ENCODE measurements at places on chromosomes 1 and 21. TPM values are rescaled to one million over a fixed set of nuclear protein-coding genes. Genes with fewer than 3 reads are reported as not detected.
A peak's percentile ranks its signal among the peaks of the same experiment; 100 is the strongest.

DNA sequence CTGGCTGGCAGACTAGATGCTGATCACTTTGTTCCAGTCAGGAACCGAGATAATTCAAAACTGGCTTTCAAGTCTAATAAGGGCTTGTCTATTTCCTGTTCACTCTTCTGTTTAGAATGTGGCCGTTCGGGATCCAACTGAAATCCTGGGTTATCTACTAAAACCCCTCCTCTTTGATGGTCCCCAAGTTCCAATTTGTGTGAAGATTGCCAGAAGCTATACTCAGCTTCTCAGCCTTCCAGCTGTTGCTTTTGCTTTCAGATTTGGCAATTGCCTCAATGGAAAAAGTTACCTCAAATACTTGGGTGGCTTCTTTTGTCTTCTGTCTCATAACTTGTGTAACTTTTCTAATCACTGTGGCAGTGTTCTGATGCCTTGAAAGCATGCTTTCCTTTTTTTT is 43.7 kb downstream of the BTBD8 start:
- no peak for DNase-seq

GRCh38 chr1:155591770-155592169 is 18.2 kb upstream of the MSTO1 start:
- no peak for DNase-seq

- DNase-seq: no peak
Observed at GRCh38 chr1:87093286-87093685, 178.9 kb downstream of the HS2ST1 start.

DNA sequence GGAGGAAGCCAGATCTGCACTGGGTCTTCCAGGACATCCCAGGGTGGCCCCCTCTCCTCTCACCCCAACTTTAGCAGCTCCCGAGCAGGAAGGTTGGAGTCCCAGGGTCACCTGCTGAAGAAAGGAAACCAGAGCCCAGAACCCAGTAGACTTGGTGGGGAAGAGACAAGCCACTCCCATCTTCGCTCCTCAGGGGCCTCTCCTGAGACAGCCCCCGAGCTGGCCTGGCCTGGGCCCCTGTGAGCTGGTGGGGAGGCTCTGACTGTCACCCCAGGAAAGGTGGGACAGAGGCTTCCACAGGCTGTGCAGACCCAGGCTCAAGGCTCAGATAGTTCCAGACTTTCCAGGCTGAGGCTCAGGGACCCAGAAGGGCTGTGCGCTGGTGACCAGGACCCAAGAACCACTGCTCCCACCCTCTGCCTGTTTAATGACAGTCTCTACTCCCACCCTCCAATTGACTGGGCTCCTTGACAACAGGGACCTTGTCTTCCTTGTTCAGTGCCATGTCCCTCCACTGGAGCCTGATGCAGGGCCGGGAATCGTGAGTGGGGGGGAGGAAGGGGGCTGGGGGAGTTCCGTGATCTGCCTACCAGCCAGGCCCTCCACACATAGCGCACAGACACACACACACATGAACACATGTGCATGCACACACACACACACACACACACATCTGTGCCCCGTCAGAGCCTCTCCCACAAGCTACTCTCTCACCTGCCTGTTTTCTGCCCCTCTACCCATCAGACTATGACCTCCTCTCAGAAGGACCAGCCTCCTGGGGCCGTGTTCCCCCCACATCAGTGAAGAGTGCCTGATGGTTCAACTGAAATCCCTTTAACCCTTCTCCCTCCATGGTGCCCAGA is 401.2 kb downstream of the MATN1 start:
- peak; percentile 45 for DNase-seq

DNA sequence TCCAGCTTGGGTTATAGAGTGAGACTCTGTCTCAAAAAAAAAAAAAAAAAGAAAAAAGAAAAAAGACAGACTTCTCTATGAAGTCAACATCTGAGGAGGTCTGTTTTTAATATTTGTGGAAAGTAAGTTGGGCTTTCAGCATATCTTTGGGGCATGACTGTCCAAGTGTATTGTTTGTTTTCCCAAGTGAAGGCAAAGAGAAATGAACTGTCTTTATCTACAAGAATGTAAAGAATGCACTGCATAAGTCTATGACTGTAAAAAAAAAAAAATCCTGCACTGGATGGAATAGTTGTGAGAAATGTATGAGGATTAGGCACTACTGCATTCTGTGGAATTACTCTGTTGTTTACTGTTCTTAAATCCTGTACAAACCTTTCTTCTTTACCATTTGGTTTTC is 45.6 kb upstream of the TMEM61 start:
- DNase-seq: no peak

- DNase-seq: no peak
Observed at GRCh38 chr1:243273506-243273905, 17.7 kb downstream of the SDCCAG8 start.

DNA sequence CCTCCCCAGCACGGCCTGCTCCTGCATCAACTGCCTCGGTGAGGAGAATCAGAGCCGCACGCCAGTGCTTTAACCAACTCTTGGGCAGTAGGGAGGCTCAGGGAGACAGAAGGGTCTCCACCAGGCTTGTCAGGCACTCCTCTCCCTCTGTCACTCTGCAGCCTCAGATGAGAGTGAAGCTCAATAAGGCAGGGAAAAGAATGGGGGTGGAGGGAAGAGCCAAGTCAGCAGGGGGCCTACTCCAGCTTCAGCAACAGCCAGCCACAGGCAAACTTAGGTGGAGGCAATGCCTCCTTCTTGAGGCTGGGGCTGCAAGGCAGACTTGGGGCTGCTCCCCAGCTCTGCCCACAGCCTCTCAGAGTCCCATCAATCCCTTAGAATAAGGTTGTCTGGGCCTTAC is 51.8 kb upstream of the A3GALT2 start:
- DNase-seq: peak; percentile 63

GRCh38 chr1:189149547-189150375 is 1327.9 kb downstream of the BRINP3 start:
- DNase-seq: peak; percentile 80

ATAD3C gene
- total RNA-seq: 0.55 TPM

DNA sequence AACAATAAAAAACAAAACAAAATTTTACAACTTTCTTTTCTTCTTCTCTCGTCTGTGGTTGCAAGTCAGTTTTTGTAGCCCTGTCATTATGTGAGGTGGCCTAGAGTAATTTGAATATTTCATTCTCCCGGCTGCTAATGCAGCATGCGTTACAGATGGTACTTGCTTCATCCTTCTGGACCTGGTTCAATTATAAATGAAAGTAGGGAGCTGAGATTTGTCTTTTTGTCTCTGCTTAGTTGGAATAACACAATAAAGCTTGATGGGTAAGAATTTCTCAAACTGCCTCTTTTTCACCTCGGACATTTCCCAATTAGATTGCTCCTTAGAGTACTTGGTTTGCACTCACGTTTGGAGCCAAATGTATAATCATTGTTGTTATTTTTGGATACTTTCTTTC is 201.6 kb downstream of the PBX1 start:
- no peak for DNase-seq

RGL1 gene
- 2.6 TPM for total RNA-seq

DNA sequence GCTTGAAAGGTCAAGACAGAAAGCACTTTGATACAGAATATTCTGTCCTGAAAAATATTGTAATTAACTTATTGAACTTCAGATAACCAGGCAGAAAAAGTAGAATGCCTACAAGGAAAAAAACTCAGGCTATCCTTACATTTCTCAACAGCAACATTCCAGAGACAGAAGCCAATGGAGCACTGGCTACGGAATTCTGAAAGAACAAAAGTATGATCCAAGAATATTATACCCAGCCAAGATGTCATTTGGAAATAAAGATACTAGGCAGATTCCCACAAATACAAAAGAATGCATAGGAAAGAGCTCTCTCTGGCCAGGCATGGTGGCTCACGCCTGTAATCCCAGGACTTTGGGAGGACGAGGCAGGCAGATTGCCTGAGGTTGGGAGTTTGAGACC is 5.8 kb upstream of the PPT1 start:
- no peak for DNase-seq

LCE1C gene
- total RNA-seq: not detected

GRCh38 chr1:43354936-43355335 is 3.8 kb upstream of the CDC20 start:
- no peak for DNase-seq
